Neural crest cell (in vitro differentiated cells): ENCODE measurements at places on chromosomes 3 and 15.
A peak's percentile ranks its signal among the peaks of the same experiment; 100 is the strongest.

DNA sequence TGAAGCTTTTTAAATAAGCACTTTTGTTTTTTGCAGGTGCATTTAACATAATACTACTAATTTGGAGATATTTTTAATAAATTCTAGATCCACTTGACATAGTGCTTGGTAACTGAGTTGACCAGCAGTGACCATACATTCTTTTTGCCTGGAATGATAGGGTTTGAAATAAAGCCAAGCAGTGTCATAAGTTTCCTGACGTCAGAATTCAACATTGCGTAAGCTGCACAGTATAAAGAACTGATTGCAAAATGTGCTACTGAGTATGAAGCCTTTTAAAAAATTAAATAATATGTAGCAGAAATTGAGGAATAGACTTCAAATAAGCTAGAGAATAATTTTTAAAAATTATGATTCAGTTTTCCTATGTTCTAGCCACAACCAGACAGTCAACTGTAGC is 454.6 kb upstream of the ARPP21 start:
- DNase-seq: no peak

- no peak for DNase-seq
These were observed 426.4 kb downstream of the NLGN1 start for GRCh38 chr3:173823911-173824460.

- DNase-seq: no peak
These were observed 33.1 kb downstream of the TP63 start for GRCh38 chr3:189664311-189664710.

DNA sequence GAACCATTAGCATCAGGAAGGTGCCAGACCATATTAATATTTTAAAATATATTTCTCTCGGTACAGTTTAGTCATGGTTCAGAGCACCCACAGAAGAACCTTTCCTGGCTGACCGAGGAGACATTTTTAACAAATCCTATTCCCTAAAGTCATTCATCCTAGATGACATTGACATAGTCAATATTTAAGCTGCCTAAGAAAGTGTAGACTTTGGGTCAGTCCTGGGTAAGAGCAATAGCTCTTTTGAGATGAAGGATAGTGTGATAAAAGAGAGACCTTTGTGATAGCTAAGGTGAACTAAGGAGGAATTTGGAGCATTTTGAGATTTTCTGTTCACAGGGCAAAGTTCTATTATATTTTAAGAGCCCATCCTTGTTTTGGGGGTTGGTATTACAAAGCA is 47.5 kb downstream of the ZNF609 start:
- DNase-seq: no peak

GRCh38 chr3:183807209-183807728 is 18.1 kb downstream of the MAP6D1 start:
- no peak for DNase-seq

- no peak for DNase-seq
These were observed 34.0 kb upstream of the DUSP7 start for GRCh38 chr3:52090131-52090932.

GRCh38 chr15:90571063-90571541 is 41.4 kb downstream of the CRTC3 start:
- DNase-seq: no peak

DNA sequence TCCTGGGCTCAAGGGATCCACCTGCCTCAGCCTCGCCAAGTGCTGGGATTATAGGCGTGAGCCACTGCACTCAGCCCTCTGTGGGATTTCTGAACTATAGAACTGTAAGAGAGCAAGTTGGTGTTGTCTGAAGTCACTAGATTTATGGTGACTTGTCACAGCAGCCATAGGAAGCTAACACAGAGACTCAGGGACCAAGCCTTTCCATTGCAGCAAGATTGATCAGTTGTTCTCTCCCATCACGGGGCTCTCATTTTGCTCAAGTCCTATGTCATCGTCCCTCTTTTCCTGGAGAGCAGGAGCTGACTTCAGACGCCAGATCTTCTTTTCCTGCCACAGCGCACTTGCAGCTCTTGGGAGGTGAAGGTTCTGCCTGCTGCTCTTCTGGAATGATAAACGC is 61.0 kb downstream of the APBA2 start:
- no peak for DNase-seq

DNA sequence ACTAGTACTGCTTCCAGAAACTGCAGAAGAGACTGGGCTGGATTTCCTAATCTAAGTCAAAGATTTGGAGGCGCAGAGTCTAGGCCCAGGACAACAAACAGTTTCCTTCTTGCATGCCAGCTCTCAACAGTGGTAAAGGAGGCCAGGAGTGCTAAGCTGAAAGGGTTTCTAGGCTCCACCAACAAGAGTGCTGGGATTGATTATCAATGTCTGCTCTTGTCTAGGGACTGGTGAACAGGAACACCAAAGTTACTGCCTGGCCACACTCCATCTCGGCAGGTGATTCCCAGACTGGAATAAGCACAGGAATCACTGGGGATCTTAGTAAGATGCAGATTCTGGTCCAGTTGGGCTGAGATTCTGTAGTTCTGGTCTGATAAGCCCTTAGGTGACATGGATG is 22.8 kb upstream of the FGD5 start:
- DNase-seq: no peak

DNA sequence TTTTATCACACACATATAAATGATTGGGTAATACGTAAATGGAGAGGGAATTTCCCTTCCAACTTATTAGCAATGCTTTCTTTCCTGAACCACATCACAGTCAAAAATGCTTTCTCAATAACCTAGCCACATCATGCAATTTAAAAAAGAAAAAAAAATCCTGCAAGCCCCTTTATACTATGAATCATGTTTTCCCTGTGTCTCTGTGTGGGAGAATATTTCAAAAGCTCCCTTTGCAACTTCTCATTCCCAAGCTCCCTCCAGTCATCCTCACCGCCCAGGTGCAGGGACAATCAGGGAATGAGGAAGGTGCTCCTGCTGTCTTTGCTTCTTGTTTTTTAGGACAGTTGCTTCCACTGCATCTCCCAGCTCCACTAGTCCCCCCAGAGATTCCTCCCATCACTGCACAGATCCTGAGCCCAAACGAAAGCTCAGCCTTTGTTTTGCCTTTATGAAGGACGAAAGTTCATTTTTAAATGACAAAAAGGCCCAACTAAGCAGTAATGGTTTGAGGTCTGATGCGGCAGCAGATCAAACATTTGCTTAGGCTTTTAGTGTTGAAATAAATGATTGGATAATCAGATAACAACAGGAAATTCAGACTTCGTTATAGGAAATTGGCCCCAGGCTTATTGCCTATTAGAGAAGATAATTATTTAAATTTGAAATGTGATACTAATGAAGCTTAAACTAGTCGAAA is 47.8 kb upstream of the ADGRG7 start:
- no peak for DNase-seq

- DNase-seq: peak; percentile 0
These were observed 30.4 kb upstream of the KLF13 start for GRCh38 chr15:31296219-31296645.

DNA sequence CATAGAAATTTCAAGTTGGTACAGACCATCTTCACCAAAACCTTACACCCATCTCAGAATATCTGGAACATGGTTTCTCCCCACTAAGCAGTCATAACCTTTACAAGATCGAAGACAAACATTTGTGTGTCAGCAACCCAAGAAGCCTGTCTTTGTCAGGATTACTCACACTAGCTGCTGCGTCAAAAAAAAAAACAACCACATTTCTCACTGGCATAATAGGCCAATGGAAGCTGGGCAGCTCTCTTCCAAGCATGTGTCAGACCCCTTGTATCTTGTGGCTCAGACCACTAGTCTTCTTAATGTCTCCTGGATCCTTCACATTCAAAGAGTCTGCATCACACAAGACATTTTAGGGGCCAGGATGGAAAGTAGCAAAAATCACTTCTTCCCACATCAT is 266.9 kb upstream of the IGF1R start:
- DNase-seq: no peak

DNA sequence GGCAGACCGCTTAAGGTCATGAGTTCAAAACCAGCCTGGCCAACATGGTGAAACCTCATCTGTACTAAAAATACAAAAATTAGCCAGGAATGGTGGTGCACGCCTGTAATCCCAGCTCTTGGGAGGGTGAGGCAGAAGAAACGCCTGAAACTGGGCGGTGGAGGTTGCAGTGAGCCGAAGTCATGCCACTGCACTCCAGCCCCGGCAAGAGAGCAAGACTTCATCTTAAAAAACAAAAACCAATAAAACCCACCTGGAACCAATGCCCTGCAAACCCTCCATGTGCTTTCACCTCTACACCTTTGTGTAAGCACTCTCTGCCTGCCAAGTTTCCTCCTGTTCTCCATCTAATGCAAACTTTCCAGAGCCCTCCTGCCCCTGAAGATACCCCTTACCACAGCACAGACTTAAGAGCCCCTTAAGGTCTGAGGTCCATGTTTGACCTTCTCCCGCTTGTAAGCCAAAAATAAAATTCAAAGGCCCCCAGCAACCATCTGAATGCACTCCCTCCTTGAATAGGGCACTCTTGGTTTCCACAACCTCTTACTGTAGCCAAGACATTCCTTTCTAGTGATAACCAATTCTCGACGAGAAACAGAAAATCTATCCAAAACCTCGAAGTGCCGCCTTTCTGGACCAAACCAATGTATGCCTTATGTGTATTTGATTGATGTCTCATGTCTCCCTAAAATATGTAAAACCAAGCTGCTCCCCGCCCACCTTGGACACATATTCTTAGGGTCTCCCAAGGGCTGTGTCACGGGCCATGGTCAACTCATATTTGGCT is 3.0 kb downstream of the RPL32 start:
- DNase-seq: no peak

DNA sequence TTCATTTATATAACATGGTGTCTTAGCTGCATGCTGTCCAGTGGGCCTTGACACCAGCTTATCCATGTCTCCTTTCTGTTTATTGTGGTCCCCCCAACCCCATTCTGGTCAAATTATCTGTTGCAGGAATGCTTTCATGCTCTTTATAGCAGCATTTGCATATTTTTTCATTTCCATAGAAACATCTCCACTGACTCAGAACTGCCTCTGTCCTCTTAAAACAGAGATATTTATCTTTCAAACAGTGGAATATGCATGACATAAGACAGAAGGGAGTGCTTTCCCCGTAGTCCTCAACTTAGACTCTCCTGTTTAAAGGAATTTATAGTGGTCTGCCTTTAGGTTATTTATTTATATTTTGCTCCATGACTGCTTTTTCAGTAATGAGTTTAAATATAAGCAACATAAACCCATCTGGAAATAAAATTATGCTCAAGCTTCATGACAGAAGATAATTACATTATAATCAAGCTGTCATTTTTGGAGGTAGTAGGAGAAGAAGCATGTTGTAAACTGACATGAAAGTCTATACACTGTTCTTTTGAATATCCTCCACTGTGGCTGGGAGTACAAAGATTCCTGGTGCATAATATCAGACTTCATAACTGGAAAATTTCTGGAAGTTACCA is 179.5 kb upstream of the CD96 start:
- DNase-seq: no peak

DNA sequence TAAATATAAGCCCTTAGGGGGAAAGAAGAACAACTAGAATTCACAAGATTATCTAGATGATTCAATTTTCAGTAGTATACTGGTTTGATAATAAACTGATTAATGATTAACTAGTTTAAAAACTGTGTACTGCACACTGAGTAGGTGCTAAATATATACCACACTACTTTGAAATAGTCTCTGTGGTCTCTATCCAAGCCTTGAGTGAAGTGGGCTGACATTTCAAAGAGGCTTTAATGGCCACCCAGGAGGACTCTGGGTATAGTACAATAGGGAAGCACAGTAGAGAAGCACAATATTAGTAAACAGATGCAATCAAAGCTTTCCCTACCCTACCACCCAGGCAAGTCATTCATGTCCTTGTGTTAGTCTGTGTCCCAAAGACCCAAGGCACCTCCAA is 46.7 kb downstream of the FILIP1L start:
- no peak for DNase-seq

- no peak for DNase-seq
These were observed 604.9 kb upstream of the KCNMB2 start for GRCh38 chr3:177931346-177931745.

- no peak for DNase-seq
These were observed 12.8 kb upstream of the MTMR10 start for GRCh38 chr15:31004220-31004733.

DNA sequence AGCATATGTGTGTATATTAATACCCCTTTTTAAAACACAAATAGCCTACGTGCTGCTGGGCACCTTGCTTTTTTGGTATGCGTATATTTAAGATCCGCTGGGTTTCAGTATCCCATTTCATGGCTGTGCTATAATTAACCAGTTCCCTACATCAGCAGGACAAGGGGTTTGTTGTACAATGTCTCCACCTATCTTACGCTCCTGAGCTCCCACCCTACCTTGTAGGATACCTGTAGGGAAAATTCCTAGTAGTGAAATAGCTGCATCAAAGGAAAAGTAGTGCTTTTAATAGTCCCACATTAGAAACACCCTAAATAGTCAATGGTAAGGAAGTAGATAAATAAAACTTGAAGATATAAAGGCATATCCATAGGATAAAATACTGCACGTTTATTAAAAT is 1.4 kb downstream of the MAP6D1 start:
- no peak for DNase-seq

DNA sequence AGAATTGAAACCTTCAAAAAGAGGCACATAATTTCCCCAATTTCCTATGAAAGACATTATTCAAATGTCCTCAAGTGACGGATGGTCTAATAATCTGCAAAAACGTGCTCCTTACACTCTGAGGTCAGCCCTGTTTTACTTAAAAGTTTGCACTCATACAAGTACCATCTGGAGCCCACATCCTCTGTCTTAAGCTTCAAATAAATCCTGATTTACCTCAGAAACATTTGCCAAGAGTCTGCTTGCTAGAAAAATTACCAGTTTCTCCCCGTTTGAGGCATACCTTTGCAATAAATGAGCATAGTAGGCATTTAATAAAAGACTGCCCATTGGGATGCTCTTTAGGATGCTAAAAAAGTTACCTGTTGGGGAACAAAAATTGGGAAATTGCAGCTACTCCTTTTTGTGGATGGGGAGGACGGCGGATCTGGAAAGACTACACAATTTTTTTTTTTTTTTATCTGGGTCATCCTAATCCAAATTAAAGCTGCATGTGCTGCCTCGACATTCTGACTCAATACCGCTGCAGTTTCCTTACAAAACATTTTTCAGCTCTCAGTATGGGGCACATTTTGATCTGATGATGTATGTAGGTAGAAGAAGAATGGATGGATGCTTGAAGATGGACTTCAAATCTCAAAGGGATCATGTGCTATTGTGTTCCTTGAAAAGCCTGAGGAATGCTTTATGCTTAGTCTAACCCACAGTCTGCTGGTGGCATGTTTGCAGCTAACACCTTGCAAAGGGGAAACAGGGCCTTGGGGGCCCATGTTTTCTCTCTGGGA is 233.7 kb upstream of the ADAMTS9 start:
- no peak for DNase-seq

- DNase-seq: peak; percentile 21
These were observed 898 bp downstream of the SMAD3 start for GRCh38 chr15:67066041-67066958.

- no peak for DNase-seq
These were observed 91.2 kb upstream of the PHLDB2 start for GRCh38 chr3:111767756-111768445.

GRCh38 chr3:173025941-173026340 is 115.1 kb downstream of the SPATA16 start:
- DNase-seq: no peak

DNA sequence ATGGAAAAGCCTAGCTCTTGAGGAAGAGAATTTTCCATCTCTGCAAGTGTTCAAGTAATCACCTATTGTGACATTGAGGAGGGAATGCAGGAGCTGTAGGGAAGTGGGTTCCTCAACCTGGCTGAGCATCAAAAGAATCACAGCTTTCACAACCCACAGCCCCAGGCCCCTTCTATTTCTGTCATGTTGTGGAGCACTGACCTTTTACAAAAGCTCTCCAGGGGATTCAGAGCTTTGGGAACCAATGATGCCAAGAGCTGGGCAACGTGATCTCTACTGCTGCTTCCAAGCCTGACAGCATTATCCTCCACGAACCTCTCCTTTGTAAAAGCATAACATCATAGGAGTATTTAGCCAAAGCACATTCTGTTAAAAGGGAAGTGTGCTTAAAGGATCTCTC is 231.1 kb downstream of the ADAMTS9 start:
- DNase-seq: no peak
